ENCODE measurements at places on chromosomes 12 and 14. TPM values are rescaled to one million over a fixed set of nuclear protein-coding genes. Genes with fewer than 3 reads are reported as not detected.

The MAGOHB gene
- 49.6 TPM for total RNA-seq

The STXBP6 gene
- total RNA-seq: 42.9 TPM

The PCK2 gene
- 5.3 TPM for total RNA-seq

The TAS2R8 gene
- total RNA-seq: 0.58 TPM

The CCDC88C gene
- total RNA-seq: 19.7 TPM

The IRAK3 gene
- 40.3 TPM for total RNA-seq

The EIF2S3B gene
- total RNA-seq: 1.1 TPM

The SLC7A8 gene
- 8.4 TPM for total RNA-seq
